Stimulated activated CD4-positive, alpha-beta T cell treated with anti-CD3 and anti-CD28 coated beads, Interleukin-15, amount 100 ng/mL, for 1 hour (primary cell): ENCODE measurements at places on chromosomes 3 and 15.

DNA sequence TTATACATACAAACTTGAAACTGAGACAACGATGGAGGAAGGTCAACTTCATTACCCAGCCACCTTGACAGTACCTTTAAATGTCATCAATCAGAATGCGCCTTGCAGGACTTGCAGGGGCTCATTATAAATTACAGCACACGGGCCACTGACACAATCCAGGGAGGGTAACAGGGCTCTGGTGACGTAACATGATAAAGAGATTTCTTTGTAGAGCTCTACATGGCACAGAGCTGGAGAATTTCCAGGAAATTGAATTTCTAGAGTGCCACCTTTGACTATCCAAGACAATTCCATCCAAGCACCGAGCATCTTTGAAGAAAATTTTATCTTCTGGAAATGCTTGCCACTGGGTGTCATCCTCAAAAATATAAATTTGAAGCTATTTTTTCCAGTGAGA is 486.0 kb downstream of the FOXP1 start:
- DNase-seq = no peak

GRCh38 chr3:186653984-186654383 is 11.8 kb upstream of the HRG start:
- no peak for DNase-seq

GRCh38 chr3:69568458-69568857 is 170.8 kb upstream of the MITF start:
- DNase-seq = no peak

DNA sequence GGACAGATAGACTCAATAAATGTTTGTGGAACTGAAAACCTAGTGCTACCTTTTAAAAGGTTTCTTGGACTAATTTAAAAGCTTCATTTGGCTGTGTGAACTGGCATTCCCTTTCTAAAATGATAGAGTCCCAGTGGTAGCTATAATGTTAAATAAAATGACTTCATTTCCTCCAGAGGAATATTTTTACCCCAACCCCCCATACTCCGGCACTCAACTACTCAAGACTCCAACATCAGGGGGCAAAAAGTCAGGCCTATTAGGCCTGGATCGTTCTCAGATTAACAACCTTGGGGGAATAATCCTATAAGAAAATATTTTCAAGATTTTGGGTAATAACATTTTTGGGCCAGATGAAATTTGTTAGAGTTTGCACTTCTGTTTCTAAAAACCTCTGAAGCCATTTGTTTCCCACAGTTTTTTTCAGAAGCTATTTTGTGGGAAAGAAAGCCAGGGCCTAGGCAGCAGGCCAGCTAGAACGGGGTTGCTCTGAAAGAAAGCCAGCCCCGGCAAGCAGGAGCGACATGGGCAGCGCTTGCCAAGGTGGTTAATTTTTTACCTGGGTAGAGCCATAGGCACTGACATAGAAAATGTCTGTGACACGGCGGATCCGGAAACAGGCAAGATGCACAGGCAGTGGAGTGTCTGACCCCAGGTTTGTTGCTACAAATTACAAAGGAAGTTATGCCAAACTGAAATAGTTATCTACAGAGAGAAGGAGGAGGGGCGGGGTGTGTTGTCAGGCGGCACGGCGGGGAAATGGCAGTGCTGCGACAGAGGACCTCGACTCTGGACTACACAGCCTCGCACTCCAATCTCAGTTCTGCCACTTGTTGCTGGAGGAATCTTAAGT is 84.6 kb downstream of the MAGI1 start:
- DNase-seq = no peak

DNA sequence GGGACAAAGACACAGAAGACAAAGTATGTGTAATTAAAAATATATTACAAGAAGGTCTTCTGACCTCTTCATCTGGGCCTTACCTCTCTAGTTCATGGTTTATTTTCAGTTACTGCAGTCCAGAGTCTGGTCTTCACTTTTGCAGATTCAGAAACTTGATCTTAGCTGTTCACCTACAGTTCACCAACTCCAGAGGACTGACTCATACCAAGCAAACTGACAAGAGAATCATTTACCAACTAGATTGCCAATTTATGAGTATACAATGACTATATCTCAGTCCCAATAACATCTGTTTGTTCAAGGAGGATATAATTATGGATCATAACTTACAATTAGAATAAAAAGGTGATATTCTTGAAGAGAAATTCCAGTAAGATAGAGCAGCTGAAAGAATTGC is 9.0 kb downstream of the P2RY1 start:
- DNase-seq = no peak

- no peak for DNase-seq
These were observed 64.0 kb downstream of the FLNB start for GRCh38 chr3:58072052-58072762.

- DNase-seq = no peak
These were observed 28.8 kb downstream of the CD47 start for GRCh38 chr3:108062051-108062450.

DNA sequence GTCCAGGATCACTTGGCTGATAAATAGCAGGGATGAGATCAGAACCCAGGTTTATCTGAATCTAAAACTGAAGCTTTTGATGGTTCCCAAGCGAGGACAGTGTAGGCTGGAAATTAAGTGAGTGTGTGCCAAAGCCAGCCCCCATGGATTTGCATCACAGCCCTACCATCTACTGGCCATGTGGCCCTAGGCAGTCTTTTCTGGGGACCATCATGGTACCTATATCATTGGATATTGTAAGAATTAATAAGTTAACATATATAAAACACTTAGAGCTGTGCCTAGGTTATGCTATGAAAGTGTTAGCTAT is 32.8 kb upstream of the SSR3 start:
- no peak for DNase-seq

DNA sequence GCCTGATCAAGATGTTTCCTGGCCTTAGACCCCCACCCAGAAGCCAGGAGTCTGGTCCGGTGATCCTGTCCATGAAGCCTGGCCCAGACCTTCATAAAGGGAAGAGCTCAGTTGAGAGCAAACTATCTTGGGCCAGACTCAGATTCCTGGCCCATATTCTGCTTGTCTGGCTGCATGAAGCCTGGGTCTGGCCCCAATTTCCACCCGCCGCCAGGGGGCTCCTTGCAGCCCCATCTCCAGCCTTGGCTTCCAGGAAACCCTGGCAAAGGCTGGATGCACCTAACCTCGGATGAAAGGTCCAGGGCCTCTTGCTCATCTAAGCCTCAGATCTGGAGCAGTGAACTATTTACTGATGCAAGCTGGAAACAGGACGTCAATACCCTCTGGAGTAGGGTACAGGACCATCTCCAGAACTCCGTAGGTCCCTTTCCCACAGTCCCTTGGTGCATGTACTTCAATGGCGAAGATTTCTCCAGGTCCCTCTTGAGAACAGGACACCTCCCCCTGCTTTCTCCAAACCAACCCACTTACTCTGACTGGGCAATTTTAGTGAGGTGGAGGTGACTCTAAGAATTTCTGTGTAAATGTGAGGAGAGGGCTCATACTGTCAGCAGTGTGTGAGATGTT is 5.6 kb downstream of the FOXL2 start:
- DNase-seq = no peak
